ENCODE measurements at places on chromosomes 11 and 22.

GRCh38 chr11:113270080-113270479, 44.3 kb upstream of the TTC12 start:
- DNase-seq = no peak

GRCh38 chr11:69211920-69212797, 56.4 kb downstream of the SMIM38 start:
- DNase-seq = no peak

DNA sequence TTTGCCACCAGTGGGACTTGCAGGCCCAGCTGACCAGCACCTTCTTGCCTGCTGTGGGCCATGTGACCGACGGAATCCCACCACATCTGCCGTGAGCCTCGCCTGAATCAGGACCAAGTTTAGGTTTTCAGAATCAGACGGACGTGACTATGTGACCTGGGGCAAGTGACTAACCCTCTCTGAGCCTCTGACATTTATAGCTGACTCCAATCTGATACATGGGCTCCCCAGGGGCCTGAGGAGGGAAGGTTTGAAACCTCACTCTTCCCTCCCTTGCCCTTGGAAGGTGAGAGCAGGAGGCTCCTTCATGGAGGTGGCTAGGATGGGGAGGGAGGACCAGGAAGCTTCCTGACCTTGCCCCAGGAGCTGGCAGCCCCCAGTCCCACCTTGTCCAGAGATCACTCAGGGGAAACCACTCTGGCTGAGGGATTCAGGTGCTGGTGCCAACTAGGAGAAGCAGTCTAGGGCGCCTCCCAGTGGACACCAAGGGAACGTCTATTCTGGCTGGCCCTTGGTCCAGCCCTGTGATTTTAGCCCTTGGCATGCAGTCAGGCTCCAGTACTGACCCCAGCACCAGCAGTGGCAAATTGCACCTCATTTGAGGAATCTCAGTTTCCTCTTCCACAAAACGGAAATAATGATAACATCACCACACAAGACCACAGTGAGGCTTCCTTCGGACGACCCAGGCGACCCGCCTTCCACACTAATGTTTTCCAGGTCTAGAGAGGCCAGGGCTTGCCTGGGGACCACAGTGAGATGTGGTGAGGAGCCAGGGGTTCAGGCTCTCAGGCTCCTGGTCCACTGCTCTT, 47.2 kb upstream of the SYT7 start:
- no peak for DNase-seq

GRCh38 chr22:42726811-42727210, 6.1 kb upstream of the A4GALT start:
- no peak for DNase-seq

- DNase-seq = no peak
Observed at GRCh38 chr11:74221816-74222215, 50.7 kb downstream of the PPME1 start.

DNA sequence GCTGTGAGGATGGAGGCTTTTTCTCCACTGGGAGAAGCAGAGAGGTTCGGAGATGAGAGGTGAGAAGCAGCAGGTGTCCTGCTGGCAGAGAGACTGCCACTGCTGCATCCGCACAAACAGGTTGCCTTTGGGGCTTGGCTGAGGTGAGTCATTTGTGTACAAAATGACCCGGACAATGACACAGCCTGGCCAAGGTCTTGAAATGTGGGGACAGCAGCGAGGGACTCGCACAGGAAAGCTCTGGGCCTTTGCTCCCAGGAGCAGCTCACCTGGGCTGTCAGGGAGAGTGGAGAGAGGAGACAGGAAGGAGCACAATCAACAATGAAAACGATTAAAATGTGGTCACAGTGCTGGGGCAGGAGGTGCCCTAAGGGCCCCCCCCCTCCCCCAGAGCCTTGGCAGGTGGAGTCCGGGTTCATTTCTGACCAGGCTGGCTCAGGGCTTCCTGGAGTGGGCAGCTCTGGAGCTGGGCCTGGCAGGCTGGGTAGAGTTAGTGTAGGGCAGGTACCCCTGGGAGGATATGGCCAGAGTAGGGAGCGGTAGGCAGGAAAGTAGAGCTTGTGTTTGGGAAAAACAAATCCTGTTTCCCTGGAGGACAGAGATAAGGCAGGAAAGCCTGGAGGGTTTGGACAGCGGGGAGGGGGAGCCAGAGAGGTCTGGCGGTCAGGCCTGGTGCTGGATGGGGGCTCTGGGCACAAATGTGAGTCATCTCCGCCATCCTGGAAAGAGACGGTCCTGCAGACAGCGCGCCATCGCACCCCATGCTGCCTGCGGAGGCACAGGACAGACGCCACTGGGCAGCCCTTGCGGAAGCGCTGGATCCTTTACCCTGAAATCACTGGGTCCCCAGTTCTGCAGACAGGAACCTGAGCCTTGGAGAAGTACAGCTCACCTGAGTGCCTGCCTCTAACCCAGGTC, 37.8 kb upstream of the CELSR1 start:
- DNase-seq = no peak

All from stimulated activated CD4-positive, alpha-beta T cell treated with anti-CD3 and anti-CD28 coated beads, TNF-alpha, amount 100 ng/mL, for 1 hour (primary cell).